ENCODE measurements at places on chromosomes 1 and 21. TPM values are rescaled to one million over a fixed set of nuclear protein-coding genes. Genes with fewer than 3 reads are reported as not detected.

DNA sequence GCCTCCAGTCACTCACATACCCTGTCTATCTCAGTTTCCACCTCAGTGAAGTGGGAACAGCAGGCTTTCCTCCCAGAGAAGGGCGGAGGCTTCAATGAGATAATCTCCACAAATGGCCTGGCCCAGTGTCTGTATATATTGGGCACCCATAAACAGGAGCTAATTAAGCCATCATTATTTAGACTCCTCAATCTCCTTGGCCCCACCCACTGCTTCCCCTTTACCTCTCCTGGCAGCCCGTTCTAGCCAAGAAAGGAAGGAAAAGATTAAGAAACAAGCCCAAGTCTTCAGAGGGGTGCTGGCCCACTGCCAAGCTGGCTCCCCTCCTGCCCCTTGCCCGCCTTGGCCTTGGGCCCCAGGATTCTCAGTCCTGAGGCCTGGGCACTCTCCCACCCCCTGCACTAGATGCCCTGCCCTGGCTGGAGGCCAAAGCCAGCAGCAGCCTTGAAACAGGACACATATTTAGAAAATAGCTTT, 15.9 kb upstream of the EPB41 start:
- DNase-seq: no peak

DNA sequence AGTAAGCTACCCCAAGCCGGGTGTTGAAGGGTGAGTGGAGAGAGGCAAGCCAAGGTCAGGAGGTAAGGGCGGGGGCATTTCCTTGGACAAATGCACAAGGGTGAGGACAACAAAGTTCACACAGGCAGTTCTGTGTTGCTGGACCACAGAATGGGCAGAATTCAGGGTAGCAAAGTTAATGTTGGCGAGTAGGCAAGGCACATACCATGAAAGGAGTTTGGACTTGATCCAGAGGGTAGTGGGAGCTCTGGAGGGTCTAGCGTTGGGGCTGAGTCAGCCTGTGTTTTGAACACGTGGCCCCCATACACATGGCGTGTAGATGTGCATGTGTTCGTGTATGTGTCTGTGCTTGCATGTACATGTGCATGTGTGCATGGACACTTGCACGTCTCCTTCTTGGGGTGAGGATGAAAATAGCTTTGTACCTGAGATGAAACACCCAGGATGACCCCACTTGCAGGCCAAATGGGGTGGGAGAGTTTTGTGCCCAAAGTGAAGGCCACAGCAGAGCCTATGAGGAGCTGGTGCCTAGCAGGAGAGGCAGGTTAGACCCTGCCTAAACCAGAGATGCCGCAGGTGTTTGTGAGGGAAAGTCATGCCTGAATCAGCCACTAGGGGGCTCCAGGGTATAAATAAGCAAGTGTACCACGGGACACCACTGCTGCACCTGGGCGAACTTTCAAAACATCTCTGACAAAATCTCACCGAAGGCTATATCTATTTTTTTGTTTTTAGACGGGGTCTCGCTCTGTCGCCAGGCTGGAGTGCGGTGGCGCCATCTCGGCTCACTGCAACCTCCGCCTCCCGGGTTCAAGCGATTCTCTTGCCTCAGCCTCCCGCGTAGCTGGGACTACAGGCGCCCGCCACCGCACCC, 21.8 kb downstream of the SLC27A3 start:
- no peak for DNase-seq

GRCh38 chr1:78540048-78540447, 49.3 kb downstream of the PTGFR start:
- DNase-seq: no peak

DNA sequence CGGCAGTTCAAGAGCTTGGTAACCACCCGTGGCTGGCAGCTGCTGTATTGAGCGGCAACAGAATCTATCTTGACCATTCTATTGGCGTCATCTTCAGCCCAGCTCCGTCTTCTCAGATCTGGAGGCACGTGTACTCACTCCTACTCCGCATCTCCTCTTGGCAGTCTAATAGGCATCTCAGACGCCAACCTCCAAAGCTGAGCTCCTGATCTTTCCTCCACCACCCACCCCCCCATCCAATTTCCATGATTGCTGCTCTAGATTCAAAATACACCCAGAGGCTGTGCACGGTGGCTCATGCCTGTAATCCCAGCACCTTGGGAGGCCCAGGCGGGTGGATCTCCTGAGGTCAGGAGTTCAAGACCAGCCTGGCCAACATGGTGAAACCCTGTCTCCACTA, 84.6 kb upstream of the CASZ1 start:
- no peak for DNase-seq

PDC gene
- 0.10 TPM for polyA plus RNA-seq

Data from right renal pelvis (tissue), 4 donors.